OCI-LY7 (cell line): ENCODE measurements at places on chromosomes 6 and 20. TPM values are rescaled to one million over a fixed set of nuclear protein-coding genes. Genes with fewer than 3 reads are reported as not detected.

DNA sequence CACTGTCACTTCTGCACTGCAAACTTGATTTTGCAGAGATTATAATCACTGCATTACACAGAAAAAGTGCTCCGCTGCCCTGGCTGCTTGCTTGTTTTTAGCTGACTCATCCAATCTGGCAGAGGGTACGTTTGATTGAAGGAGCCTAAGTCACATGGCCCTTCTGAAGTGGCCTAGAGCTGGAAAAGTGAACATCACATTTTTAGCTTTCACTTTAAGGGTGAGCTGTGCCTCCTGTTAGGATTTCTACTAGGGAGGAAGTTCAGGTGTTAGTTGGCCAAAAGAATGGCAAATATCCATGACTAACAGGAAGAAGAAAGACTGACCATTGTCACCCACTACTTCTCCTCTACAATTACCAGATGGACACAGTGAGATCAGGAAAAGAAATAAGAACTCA lies 889.1 kb upstream of the MAP3K7 start:
- DNase-seq = no peak

DNA sequence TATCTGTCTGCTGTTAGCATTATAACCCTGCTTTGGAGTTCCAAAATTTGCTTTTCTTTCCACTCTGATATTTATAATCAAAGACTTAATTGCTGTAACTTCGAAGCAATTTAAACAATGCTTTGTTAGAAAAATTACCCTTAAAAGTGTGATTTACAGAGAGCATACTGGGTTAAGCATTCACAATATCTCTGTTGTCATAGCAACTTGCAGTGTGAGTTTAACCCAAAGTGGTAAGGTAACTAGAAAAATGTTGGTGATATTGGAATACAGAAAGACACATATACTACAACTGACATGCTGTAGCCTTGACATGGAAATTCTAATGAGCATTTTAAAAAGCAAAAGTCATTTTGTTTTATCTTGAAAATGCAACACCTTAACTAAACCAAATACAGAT lies 70.4 kb upstream of the SMLR1 start:
- no peak for DNase-seq

DNA sequence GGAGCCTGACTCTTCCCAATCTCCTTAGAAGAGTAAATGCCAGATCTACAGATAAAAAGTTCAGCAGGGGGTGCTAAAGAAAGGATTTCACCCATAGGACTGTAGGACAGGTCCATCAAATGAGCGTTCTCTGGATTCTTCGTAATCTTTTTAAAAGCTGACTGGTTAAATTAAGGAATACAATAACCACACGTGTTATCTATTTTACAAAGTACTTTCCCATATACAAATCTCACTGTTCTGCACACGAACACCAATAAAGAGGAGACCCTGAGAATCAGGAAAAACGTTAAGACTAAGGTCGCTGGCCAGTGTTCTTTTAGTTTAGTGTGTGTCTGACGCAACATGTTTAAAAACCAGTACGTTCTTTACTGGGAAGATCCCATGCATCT lies 542 bp downstream of the TUBE1 start:
- DNase-seq = peak; percentile 50

Gene FGD2
- total RNA-seq = 45.7 and 48.6 TPM in 2 replicates

- peak; percentile 32 for DNase-seq
These were observed 300.2 kb downstream of the UTRN start for GRCh38 chr6:144585217-144585814.

GRCh38 chr6:111793711-111794111 lies 79.5 kb downstream of the FYN start:
- DNase-seq = no peak

DNA sequence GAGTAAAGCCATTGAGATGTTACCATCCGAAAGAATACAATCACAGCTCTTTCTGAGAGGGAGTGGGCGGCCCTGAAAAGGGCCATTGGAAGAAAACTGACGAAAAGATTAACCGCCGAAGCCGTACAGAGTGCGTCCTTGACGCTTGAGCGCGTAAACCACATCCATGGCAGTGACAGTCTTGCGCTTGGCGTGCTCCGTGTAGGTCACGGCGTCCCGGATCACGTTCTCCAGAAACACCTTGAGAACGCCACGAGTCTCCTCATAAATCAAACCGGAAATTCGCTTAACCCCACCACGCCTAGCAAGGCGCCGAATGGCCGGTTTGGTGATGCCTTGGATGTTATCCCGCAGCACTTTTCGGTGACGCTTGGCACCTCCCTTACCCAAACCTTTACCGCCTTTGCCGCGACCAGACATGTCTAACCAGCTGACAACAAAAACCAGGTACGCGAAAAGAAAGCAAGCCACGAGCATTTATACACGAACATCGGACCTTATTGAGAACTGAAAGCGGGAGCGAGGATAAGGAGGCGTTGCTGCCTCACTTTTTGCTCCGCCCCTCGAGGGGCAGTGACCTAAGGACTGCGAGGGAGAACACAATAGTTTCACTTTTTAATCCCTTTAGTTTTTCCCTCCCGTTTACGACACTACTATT lies 60.3 kb upstream of the HFE start:
- DNase-seq = peak; percentile 99

- DNase-seq = no peak
These were observed 323.9 kb downstream of the GJA1 start for GRCh38 chr6:121759370-121759769.

- no peak for DNase-seq
These were observed 35.6 kb upstream of the SALL4 start for GRCh38 chr20:51837876-51838420.

DNA sequence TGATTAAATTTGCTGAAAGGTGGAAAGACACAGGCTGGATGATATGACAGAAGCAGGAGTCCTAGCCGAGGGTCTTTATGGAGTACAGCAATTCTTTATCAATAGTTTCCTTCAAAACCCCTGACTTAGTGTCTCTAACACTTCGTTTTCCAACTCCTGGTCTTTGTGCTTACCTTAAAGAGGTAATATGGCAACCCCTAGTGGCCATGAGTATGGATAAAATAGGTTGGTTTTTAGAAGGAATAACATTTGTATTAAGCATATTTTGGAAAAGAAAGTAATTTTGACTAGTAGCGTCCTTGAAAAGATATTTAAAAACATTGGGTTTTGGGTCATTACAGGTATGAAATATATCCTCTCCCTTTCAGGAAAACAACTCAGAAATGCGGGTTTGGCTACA lies 51.9 kb downstream of the VGLL2 start:
- DNase-seq = peak; percentile 1

Gene OR2H1
- total RNA-seq = not detected in 2 replicates
